ENCODE measurements at places on chromosomes 2 and 18. TPM values are rescaled to one million over a fixed set of nuclear protein-coding genes. Genes with fewer than 3 reads are reported as not detected.

DNA sequence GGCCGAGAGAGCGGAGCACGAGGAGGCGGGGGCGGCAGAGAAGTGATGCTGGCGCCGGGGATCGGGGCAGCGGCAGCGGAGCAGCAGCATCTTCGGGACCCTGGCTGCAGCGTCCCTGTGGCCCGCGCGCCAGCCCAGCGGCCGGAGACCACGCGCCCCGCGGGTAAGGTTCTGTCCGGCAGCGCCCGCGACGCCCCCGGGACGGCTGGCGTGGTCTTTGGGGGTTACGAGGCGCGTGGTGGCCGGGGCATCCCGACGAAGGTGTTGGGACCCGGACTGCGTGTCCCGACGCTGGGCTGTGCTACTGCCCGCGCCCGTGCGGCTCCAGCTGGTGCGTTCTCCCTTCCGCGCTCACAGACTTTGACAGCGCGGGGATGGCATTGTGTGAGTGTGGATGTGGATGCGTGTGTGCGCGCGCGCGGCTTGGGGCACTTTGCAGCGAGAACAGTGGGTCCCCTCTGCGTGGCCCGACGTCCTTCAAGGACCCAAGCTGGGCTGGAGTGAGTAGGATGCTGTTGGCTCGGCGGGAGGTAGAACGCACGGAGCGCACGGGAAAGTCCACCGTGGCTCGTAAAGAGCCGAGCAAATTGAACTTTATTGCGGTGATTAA lies 405.0 kb downstream of the XIRP2 start:
- H3K27ac ChIP-seq = no peak overlapping the region
- peaks cover 14% of the 10 kb centered on the region for H3K4me1 ChIP-seq
- H3K27me3 ChIP-seq = peaks cover 38% of the 10 kb centered on the region
- no peaks in the 10 kb centered on the region for H3K36me3 ChIP-seq
- peak overlapping the region; percentile 67 for H3K4me3 ChIP-seq
- peak; percentile 64 for DNase-seq

GRCh38 chr18:59470561-59471121 lies 111.6 kb upstream of the LMAN1 start:
- no peak overlapping the region for H3K27ac ChIP-seq
- no peaks in the 10 kb centered on the region for H3K27me3 ChIP-seq
- no peaks in the 10 kb centered on the region for H3K36me3 ChIP-seq
- no peak overlapping the region for H3K4me3 ChIP-seq
- no peak for DNase-seq

DNA sequence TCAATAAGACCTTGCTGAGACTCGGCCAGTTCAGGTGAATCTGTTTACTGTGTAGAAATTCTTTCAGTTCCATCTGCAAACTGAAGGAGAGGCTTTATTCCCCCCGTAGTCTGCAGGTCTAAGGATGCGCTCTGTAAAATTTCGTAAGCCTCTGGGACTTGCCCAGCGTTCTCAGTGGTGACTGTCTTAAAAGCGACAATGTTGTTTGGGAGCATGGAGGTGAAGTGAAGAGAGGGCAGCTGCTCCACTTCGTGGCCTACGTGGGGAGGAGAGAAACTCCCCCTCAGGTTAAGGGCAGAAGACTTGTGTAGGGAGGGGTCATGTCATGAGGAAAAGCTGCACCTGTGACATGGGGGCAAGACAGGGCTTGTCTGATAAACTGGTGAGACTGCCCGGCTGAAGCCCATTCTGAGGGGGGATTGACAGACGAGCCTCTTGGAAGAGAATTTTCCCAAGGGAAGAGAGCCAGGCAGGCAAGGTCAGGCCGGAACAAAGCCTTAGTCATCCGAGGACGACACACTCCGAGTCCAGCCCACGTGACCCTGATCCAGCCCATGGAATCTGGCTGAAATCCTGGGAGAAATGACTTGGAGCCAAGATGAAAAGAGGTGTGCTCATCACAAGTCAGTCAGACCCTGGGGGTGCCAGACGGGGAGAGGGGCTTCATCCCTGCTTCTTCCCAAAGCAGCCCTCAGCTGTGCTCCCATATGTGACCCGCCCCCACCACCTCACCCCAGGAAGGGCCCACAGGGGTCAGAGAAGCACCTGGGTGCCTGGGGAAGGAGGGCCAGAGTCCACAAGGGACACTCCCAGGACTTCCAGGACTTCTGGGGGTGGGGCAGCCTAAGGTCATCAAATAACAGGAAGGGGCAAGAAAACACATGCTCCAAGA lies 88.5 kb upstream of the SH3BP4 start:
- H3K36me3 ChIP-seq = no peaks in the 10 kb centered on the region
- DNase-seq = no peak
- H3K4me3 ChIP-seq = no peak overlapping the region
- no peaks in the 10 kb centered on the region for H3K27me3 ChIP-seq

- no peak overlapping the region for H3K27ac ChIP-seq
- H3K4me3 ChIP-seq = no peak overlapping the region
- H3K27me3 ChIP-seq = no peaks in the 10 kb centered on the region
- DNase-seq = no peak
Measured at GRCh38 chr2:25473131-25473530, 131.4 kb upstream of the DNMT3A start.

DNA sequence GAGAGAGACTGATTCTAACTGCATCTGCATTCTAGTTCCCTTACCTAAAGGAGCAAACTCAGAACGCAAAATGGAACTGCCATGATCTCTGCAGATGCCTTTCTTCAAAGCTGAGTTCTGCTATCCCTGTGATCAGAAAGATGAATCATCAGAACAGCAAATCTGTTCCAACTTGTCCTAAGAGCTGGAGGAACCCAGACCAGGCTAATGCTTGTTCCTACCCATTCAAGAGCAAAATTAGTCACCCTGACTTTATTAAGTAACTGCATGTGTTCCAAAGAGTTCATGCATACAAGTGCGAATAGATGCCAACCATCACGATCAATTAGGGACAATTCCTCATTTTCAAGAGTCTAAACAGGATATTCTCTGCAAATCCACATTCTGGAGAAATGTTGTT lies 46.5 kb downstream of the MBP start:
- H3K27ac ChIP-seq = peak overlapping the region; percentile 72
- H3K36me3 ChIP-seq = no peaks in the 10 kb centered on the region
- H3K4me1 ChIP-seq = peaks cover 40% of the 10 kb centered on the region
- no peak overlapping the region for H3K4me3 ChIP-seq
- no peak for DNase-seq

DNA sequence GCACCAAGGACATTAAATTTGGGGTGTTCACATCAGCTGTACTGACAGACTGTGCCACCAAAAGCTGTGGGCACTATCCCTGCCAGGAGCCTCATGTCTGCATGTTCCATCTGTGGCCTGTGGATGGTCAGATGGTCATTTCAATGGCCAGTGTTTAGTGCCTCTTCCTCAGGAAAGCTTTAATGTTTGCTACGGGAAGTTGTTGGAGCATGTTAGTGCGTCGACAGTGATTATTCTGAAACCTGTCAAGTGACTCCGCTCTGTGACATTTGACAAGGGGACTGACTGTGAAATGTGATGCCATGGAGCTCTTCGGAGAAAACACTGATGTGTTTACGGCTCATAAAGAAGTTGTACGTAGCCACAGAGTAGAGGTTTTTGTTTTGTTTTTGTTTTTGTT lies 18.7 kb upstream of the RGPD4 start:
- no peak for DNase-seq
- no peak overlapping the region for H3K27ac ChIP-seq
- no peaks in the 10 kb centered on the region for H3K4me1 ChIP-seq
- no peaks in the 10 kb centered on the region for H3K36me3 ChIP-seq

DNA sequence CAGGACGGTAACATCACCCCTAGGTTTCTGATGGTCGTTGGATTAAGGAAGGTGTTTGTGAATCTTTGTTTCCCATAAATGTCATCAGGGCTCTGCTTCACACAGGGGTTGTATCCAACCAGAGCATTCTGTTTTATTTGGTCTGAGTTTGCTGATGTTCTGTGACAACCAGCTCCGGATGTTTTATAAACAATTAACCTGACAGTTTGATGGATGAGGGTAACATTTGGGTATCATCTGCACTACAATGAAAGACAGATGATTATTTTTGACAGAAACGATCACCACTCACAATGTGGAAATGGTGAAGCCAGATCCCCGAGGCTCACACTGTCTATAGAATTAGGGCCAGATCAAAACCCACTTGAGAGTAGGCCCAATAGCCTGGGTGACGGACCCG lies 107.1 kb downstream of the CDC42EP3 start:
- H3K27me3 ChIP-seq = no peaks in the 10 kb centered on the region
- no peak overlapping the region for H3K27ac ChIP-seq
- DNase-seq = no peak
- H3K4me3 ChIP-seq = no peak overlapping the region
- H3K4me1 ChIP-seq = peaks cover 5% of the 10 kb centered on the region

DNA sequence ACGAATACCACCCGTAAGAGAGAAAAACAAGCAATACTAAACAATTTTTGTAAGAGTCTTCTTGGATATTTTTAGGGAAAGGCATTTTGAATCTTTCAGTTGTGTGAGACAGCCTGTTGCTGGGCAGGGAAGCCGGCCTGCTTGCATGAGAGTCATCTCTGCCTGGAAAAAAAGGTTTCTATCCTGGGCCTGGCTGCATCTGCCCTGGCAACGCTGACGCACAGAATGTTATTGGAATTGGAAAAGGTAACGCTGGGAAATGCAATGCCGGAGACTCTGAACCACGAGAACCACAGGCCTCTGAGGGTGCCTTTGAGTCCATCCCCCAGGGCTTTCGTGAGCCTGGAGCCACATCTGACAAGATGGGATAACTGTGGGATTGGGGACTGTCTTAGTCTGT lies 17.9 kb upstream of the NPAS2 start:
- H3K4me1 ChIP-seq = no peaks in the 10 kb centered on the region
- no peak overlapping the region for H3K27ac ChIP-seq
- peaks cover 4% of the 10 kb centered on the region for H3K27me3 ChIP-seq
- H3K36me3 ChIP-seq = no peaks in the 10 kb centered on the region

DNA sequence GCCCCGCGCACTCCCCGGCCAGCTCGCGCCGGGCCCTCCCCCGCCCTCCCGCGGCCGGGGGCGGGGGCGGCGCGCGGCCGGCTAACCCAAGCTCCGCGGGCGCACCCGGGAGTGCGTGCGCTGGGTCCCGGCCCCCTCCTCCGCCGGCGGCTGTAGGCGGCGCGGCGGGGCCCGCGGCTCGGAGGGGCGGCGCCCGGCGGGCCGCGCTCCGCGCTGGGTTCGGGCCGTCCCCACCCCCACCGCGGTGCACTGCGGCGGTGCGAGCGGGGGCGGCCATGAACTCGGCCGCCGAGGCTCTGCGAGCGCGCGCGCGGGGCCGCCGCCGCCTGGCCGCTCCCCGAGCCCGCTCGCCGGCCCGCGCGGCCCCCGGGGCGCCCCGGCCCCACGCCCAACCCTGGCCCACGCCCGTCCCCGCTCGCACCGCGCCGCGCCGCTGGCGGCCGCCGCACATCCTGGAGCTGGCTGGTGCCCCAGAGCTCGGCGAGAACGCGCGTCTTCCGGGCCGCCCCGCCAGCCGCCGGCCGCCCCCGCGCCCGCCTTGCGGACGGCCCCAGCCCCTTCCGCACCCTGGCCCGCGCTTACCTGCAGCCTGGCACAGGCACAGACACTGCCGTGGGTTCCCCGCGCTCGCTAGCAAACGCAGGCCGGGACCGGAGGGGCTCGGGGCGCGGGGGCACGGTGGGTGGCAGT lies at the start of gene ZBTB14:
Gene ZBTB14 (minus strand): TSS at position 496 of the 690 bp plus-strand sequence. CDS start 2,480 bp downstream, outside the sequence.
- H3K27ac ChIP-seq = peak within 1 kb of the TSS; percentile 99
- peak within 1 kb of the TSS; percentile 86 for H3K4me3 ChIP-seq
- H3K27me3 ChIP-seq = no peaks in the 10 kb centered on the region
- H3K4me1 ChIP-seq = peaks cover 13% of the 10 kb centered on the region
- H3K36me3 ChIP-seq = peaks cover 24% of the 10 kb centered on the region

DNA sequence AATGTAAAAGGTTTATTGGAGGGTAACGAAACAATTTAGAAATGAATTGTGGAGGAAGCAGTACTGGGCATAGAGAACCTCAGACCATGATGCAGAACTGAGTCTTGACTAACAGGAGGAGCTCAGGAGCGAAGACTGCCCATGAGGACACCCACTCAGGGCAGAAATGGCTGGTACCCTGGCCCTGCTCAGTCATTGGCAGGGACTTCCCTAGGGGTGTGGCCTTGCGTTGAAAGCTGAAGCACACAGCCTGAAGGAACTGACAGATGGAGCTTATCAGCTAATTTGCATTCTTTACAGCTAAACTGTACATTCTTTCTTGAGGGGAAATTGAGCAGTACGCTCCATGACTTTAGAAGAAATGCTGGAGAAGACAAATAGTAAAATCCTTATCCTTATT lies 57.1 kb downstream of the PDK1 start:
- H3K36me3 ChIP-seq = no peaks in the 10 kb centered on the region
- H3K27ac ChIP-seq = no peak overlapping the region
- no peaks in the 10 kb centered on the region for H3K4me1 ChIP-seq
- no peaks in the 10 kb centered on the region for H3K27me3 ChIP-seq
- no peak for DNase-seq
- no peak overlapping the region for H3K4me3 ChIP-seq

- no peaks in the 10 kb centered on the region for H3K36me3 ChIP-seq
- no peaks in the 10 kb centered on the region for H3K27me3 ChIP-seq
- H3K4me3 ChIP-seq = no peak overlapping the region
- H3K4me1 ChIP-seq = no peaks in the 10 kb centered on the region
- no peak for DNase-seq
- no peak overlapping the region for H3K27ac ChIP-seq
Measured at GRCh38 chr2:36267194-36267593, 88.4 kb upstream of the CRIM1 start.

- no peaks in the 10 kb centered on the region for H3K36me3 ChIP-seq
Measured at GRCh38 chr2:47654790-47655562, 128.0 kb upstream of the MSH6 start.

DNA sequence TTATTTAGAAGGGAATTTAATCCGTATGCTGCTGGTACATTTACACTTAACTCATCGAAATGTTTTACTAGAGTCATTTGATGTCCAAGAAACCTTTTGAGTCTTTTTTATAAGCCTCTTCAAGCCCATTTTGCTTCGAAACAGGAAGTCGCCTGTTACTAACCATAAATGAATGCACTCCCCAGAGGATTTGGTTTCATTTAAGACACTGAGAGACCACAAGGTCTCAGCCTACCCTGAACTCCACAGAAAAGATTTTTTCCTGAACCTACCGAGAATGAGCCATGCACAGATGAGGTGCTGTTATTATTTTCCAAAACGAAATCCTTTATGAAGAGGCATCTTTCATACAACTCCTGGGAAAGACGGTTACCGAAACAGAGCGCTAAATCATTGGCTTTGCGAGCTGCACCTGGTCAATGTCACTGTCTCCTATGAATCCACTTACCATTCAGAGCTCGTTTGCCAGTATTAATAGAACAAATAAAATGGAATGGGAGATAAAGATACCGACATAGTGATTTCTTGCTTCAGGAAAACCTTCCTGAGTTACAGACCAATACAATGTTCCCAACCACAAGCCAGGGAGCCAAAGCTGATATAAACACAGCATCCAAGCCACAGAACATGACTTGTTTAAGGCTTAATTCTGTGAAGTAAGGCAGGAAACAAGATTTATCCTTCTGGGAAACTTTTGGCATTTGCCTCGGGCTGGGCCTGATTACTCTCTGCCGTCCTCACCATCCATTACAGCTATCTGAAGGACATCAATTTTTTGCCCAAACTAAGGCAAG lies 382.1 kb downstream of the OSR1 start:
- no peaks in the 10 kb centered on the region for H3K4me1 ChIP-seq
- DNase-seq = no peak
- no peaks in the 10 kb centered on the region for H3K27me3 ChIP-seq
- H3K27ac ChIP-seq = peak overlapping the region; percentile 52
- H3K4me3 ChIP-seq = no peak overlapping the region

The GEN1 gene
- 7.0 TPM for total RNA-seq

The DSG2 gene
- total RNA-seq = 34.2 TPM

The MDH1 gene
- 103 TPM for total RNA-seq

The ST6GAL2 gene
- 2.5 TPM for total RNA-seq

Measured in upper lobe of right lung (tissue), 1 donor.